ENCODE measurements at places on chromosomes 16 and 17.

DNA sequence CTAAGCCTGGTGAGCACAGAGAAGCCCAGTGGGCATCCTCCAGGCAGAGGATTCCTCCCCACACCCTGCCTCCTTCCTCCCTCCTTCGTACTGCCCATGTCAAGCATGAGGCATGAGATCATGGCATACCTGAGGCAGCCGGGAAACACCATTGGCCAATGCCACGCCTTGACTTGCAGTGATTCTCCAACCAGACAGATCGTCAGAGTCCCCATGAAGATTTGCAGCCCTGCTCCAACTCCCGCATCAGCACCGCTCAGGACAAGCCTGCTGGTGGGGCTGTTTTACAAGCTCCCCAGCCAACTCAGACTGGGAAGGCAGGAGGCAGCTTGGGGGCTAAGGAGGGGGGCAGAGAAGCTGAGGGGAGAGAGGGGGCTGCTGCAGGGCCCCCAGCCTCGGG lies 2.9 kb upstream of the KRT16 start:
- no peaks in the 10 kb centered on the region for H3K4me1 ChIP-seq
- no peaks in the 10 kb centered on the region for H3K36me3 ChIP-seq
- DNase-seq = no peak

- no peaks in the 10 kb centered on the region for H3K36me3 ChIP-seq
- H3K27ac ChIP-seq = no peak overlapping the region
- no peak for DNase-seq
These were observed 469.1 kb downstream of the GRIN2A start for GRCh38 chr16:9713156-9713555.

DNA sequence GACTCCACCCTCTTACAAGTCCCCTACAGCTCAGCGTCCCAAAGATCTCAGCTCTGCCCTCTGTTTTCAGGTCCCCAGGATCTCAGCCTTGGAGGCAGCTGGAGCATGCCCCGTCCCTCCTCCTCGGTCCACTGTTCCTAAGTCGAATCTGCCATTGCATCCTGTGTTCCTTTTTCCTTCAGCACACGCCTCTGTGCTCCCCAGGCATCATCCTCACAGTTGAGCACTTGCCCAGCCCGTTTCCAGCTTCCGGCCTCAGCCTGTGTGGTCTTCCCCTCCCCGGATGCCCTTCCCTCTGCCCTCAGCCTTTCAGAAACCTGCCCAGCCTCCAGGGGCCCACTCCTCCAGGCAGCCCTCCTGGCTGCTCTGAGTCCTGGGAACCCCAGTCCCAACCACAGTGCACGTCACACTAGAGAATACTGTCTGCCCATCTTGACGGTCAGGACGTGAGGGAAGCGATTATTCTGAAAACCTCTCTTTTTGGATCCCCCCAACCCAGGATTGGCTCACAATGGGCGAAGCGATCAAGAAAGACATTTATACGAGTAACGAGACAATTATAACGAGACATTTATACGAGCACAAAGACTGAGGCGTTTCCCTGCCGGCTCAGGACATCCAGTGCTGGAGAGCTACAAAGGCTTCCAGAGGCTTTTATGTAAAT lies 41.4 kb downstream of the RPH3AL start:
- no peaks in the 10 kb centered on the region for H3K4me1 ChIP-seq
- no peak for DNase-seq
- H3K4me3 ChIP-seq = no peak overlapping the region
- no peaks in the 10 kb centered on the region for H3K27me3 ChIP-seq
- no peaks in the 10 kb centered on the region for H3K36me3 ChIP-seq
- H3K27ac ChIP-seq = no peak overlapping the region

- no peaks in the 10 kb centered on the region for H3K4me1 ChIP-seq
- no peak overlapping the region for H3K27ac ChIP-seq
- H3K36me3 ChIP-seq = no peaks in the 10 kb centered on the region
These were observed 18.2 kb downstream of the IRX3 start for GRCh38 chr16:54268340-54268739.

DNA sequence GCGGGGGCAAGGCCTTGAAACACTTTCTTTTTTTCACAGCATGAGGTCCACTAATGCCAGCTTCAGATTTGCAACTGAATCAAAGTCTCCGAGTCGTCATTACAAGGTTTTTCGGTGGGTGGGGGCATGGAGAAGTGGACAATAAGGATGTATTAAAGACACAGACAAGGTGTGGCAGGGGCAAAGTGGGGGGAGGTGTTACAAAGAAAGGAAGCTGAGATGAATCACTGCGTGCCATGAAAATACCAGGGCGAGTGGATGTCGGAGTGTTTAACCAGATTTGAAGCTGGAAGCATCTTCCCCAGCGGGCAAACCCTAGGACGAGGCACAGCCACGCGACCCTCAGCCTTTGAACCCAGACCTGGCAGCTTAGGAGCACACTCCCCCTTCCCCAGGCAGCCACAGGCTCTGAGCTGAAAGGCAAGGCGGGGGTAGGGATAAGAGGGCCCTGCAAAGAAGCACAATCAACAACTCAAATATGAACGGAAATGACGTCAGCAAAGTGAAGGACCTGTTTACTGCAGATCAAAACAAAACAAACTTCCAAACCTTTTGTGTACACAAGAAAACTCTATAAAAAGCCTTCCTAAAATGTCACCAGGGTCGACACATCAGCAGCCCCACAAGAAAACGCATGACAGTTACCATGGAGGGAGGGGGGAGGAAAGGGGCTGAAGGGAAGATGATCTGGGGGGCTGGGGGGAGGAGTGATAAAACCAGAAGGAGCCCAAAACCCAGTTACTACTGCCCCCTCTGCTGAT lies 5.6 kb upstream of the ZFHX3 start:
- H3K4me1 ChIP-seq = peaks cover 17% of the 10 kb centered on the region
- no peak overlapping the region for H3K4me3 ChIP-seq
- H3K27me3 ChIP-seq = no peaks in the 10 kb centered on the region
- H3K36me3 ChIP-seq = no peaks in the 10 kb centered on the region
- H3K27ac ChIP-seq = no peak overlapping the region

DNA sequence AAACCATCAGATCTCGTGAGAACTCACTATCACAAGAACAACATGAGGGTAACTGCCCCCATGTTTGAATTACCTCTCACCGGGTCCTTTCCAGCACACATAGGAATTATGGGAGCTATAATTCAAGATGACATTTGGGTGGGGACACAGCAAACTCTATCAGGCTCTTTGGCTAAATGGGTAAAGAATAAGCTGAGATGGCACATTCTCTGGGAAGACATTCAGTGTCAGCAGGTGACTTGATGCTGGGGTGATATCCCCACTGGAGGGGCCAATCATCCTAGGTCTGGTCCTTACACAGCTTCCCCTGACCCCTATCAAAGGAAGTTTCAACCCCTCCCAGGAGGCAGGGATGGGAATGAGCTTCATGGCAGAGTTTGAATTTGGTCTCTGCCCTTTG lies 664.0 kb upstream of the EEF2KMT start:
- no peaks in the 10 kb centered on the region for H3K4me1 ChIP-seq
- H3K27me3 ChIP-seq = no peaks in the 10 kb centered on the region
- DNase-seq = no peak
- H3K36me3 ChIP-seq = no peaks in the 10 kb centered on the region
- H3K4me3 ChIP-seq = no peak overlapping the region

GRCh38 chr17:64203630-64204029 lies 59.4 kb downstream of the TEX2 start:
- no peaks in the 10 kb centered on the region for H3K36me3 ChIP-seq
- no peak overlapping the region for H3K27ac ChIP-seq
- DNase-seq = no peak
- H3K4me1 ChIP-seq = peaks cover 8% of the 10 kb centered on the region
- H3K27me3 ChIP-seq = no peaks in the 10 kb centered on the region

- H3K36me3 ChIP-seq = no peaks in the 10 kb centered on the region
- H3K4me3 ChIP-seq = no peak overlapping the region
- DNase-seq = no peak
- peaks cover 4% of the 10 kb centered on the region for H3K27me3 ChIP-seq
- H3K4me1 ChIP-seq = no peaks in the 10 kb centered on the region
- no peak overlapping the region for H3K27ac ChIP-seq
These were observed 21.3 kb downstream of the ZCCHC14 start for GRCh38 chr16:87471278-87472141.

DNA sequence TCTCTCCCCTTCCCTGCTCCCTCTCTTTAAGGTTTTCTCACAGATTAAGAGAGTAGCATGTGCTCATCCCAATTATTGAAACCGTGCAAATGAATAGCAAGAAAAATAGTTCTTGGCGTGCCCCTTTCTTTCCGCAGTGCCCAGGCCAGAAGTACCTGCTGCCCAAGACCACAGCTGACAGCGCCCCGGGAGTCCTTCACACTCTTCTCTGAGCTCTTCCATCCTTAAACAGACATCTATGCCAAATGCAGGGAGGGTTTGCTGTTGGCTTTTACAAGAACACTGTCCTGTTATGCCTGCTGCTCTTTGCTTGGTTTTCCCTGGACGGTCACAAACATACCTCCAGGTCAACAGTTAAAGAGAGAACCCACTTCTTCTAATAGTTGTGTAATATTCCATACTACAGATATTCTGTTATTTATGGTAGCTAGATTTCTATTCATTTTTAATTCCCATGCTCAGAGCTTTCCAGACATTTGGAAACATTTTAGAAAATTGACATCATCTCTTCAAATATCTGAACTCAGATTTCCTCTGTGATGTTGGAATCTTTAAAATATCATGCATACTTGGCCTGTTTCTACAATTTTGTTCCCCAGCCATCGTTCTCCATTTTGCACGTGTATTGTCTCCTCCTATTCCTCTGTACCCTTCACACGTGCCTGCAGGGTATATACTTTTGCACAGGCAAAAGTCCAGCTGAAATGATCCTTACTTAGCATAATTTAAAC lies 416.7 kb downstream of the WWOX start:
- no peak overlapping the region for H3K27ac ChIP-seq
- H3K27me3 ChIP-seq = no peaks in the 10 kb centered on the region
- no peaks in the 10 kb centered on the region for H3K36me3 ChIP-seq
- no peak for DNase-seq
- H3K4me3 ChIP-seq = no peak overlapping the region

GRCh38 chr16:49351096-49351487 lies 22.5 kb upstream of the C16orf78 start:
- H3K27me3 ChIP-seq = no peaks in the 10 kb centered on the region
- H3K4me1 ChIP-seq = no peaks in the 10 kb centered on the region
- no peak overlapping the region for H3K4me3 ChIP-seq
- DNase-seq = no peak

DNA sequence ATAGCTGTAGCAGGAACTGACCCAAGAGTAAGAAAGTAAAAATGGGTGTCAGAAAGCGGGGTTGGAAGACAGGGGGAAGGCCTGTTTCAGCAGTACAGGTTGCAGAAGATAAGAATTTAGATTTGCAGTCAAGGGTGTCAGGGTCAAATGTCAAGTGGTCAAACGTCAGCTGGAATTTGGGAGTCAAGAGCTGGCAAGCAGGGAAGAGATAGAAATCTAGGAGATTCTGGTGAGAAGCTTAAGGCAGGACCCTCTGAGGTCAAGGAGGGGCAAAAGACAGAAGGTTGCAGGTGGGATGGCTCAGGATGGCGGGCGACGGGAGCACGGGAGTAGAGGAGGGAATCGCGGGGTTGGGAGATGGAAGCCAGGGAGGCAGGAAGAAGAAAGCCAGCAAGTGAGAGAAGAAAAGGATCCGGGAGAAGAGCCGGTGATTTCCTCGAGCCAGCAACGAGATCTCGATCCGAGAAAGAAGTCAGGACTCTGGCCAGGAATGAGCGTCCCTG lies 335 bp downstream of the SLC25A35 start:
- no peaks in the 10 kb centered on the region for H3K27me3 ChIP-seq
- peak overlapping the region; percentile 41 for H3K27ac ChIP-seq
- H3K4me1 ChIP-seq = peaks cover 21% of the 10 kb centered on the region
- peak overlapping the region; percentile 62 for H3K4me3 ChIP-seq

- no peaks in the 10 kb centered on the region for H3K27me3 ChIP-seq
- no peak for DNase-seq
- no peak overlapping the region for H3K27ac ChIP-seq
These were observed 104.6 kb downstream of the GNAO1 start for GRCh38 chr16:56295739-56296527.
